ENCODE measurements at places on chromosomes 4 and X.

GRCh38 chr4:120692964-120693363 lies 229.6 kb downstream of the PRDM5 start:
- no peak for DNase-seq

- DNase-seq: no peak
Measured at GRCh38 chr4:185573651-185574199, 38.4 kb upstream of the PDLIM3 start.

DNA sequence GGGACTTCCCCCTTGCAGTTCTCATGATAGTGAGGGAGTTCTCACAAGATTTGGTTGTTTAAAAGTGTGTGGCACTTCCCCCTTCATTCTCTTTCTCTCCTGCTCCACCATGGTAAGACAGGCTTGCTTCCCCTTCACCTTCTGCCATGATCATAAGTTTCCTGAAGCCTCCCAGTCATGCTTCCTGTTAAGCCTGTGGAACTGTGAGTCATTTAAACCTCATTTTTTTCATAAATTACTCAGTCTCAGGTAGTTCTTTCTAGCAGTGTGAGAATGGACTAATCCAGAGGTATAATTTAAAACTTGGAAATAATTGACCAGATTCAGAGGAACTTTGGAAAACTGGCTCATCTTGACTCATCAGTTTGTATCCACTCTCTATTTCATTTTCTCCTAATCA lies 129.0 kb downstream of the TMEM47 start:
- DNase-seq: no peak

DNA sequence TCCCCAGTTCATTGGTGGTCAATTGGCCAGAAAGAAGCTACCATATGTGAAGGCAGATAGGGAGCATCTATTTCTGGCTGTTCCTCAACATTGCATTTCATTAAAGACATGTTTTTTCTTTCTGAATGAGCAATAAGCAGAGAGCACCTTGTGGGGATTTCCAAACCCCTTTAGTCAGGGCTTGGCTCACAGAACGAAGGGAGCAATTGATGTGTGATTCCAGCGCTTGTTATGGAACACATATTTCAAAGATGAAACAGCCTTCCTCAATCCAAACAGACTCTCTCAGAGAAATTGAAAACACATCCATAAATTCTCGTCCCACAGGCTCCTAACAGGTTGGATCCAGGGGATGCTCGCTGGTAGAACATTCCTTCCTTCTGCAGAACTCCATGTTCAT lies 84.1 kb downstream of the CLCN4 start:
- DNase-seq: no peak

- no peak for DNase-seq
Measured at GRCh38 chrX:97797076-97797475, 913.4 kb downstream of the RPA4 start.

- DNase-seq: no peak
Measured at GRCh38 chr4:3445111-3445820, 3.5 kb downstream of the HGFAC start.

- DNase-seq: no peak
Measured at GRCh38 chrX:32778965-32779364, 432.4 kb downstream of the DMD start.

DNA sequence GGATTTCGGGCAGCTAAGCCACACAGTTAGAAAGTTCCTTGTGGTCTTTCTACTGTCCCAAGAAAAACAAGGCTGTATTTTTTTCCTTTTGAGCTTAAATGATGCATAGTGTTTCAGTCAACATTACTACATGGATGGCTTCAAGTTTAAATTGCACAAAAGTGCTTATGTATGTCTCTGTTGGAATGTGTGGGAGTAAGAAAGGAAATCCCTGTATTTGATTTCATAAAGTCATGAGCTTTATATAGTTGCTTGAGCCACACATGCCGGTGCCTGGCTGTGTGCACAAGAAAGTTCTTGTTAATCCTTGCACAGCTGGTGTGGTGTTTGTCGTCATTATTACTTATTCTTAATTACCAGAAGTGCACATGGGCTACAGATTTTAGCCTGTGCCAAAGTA lies 262.2 kb downstream of the ARHGAP10 start:
- DNase-seq: peak; percentile 27

DNA sequence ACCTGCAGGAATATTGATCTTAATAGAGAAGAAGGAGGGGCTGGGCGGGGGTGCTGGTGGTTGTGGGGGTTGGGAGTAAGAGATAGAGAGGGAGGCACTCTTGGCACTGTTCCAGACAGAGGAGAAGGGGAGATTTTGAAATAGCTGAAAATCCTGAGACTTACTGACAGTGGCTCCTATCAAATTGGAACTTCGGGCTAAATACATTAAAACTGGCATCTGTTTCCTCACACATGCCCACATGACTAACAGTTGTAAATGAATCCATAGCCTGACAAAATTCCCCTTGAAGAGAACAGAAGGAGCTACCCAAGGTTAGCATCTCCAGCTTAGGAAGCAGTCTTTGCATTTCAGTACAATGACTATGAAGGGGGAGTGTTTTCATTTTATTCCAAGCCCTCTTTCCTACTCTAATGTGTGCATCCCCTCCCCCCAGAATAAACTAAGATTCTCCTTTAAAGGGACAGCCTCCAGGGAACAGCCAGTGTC lies 1.4 kb downstream of the DCX start:
- peak; percentile 92 for DNase-seq

- peak; percentile 75 for DNase-seq
Measured at GRCh38 chrX:136067966-136068365, 79.4 kb upstream of the FHL1 start.

- DNase-seq: no peak
Measured at GRCh38 chr4:89788206-89789072, 48.5 kb downstream of the SNCA start.

DNA sequence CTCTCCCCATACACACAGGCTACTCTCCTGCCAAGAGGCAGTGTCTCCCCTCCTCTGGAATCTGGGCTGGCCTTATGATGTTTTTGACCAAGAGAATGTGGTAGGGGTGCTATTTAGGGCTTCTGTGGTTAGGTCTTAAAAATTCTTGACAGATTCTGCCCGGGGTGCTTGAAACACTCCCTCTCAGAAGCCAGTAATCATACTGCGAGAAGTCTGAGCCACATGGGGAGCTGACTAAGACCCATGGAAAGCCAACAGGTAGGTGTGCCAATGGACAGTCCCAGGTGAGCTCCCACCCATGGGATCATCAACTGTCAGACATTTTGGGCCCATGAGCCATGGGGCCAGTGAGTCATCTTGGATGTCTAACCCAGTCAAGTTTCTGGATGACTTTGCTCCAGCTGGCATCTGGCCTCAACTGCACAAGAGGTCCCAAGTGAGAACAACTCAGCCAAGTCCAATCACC lies 315.7 kb downstream of the FBXW7 start:
- DNase-seq: no peak

GRCh38 chr4:123878976-123879375 lies 482.4 kb downstream of the SPRY1 start:
- no peak for DNase-seq

DNA sequence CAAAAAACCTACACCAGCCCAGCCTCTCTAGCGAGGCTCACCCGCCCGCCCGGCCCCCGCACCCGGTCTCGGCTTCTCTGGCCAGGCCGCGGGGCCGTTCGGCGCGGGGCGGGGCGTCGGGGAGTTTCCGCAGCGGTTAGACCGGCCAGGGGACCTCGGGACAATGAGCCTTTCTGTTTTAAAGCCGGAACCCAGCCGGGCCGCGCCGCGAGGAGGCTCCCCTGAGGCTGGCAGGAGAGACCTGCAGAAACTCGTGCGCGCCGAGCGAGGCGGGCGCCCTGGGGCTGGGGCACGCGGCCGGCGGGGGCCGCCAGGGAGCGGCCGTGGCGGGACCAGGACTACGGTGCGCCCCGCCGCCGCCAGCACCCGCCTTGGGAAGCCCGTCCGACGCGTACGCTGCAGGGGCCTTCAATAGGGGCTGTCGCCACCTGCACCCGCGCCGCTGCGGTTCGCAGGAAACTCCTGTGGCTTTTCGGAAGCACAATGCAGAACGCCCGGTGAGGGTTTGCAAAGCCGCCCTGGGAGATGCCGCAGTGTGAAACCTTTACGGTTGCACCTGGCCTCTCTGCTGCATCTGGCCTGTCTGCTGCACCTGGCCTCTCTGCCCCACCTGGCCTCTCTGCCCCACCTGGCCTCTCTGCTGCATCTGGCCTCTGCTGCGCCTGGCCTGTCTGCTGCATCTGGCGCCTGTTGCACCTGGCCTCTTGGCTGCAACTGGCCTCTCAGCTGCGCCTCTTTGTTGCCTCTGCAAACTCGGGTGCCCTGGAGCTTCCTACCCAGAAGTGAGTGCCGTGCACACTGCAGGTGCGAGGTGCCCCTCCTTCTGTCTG lies 63.9 kb downstream of the TRAPPC11 start:
- DNase-seq: peak; percentile 55

DNA sequence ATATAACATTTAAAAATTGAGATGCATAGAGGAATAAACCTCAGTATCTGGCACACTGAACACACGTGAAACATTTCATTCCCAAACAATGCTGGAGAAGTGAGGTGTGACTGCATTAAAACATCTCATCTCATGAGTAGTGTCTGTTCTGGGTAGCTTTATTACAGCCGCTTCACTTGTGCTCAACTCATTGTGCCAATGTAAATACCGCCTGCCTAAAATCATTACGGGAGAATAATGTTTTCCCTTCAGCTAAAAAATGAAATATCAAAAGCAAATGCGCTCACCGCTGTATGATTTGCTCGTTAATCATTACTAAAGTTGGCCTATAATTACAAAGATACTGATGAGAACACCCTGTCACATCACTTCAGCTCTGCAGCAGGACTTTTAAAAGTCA lies 110.2 kb upstream of the PRPS2 start:
- no peak for DNase-seq

GRCh38 chr4:18881556-18881955 lies 860.0 kb upstream of the LCORL start:
- no peak for DNase-seq

DNA sequence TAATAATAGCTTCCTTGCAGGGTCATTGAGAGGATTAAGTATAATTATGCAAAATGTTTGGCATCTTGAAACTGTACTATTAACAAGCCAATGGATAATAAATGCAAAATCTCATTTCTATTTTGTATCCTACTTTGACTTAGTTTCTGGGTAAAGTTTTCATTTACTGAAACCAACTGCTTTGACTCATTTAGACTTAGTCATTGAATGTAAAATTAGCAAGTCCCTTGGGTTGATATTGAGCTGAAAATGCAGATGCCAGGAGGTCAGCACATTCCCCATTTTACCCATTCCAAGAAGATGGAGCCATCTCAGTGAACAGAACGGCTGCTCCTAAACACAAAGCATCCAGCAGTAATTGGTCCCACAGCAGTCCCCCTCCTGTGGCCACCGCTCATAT lies 74.7 kb upstream of the GATB start:
- DNase-seq: no peak

GRCh38 chrX:49919617-49920016 lies 2.8 kb upstream of the CLCN5 start:
- peak; percentile 50 for DNase-seq

DNA sequence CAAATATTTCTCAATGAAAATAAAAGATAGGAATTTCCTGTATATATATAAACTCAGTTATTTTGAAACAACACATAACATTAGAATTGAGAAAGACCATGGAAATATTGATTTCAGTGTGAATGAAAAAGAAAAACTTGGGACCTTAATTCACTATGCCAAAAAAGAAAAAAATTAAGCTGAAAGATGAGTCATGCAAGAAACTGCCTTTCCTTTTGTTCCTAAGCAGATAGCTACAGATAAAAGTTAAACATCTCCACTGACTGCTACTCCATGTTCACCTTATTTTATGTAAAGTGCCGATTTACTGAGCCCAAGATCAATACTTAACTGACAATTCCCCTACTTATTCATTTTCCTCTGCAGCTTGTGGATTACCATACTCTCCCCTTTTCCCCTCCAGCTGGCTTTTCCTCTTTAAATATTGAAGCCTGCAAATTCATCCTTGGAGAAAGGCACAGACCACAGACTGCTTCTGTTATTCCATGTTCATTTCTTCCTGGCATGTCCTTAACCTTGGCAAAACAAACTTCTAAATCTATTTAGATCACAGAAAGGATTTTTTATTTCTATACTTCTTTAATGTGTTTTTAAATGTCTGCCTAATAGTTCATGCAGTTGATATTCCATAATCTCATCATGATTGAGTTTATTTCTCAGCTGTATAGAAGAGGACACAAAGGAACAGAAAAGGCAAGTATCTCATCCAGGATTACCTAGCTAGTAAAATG lies 40.5 kb upstream of the YTHDC1 start:
- no peak for DNase-seq

GRCh38 chr4:89994176-89994873 lies 99.7 kb downstream of the MMRN1 start:
- DNase-seq: no peak

DNA sequence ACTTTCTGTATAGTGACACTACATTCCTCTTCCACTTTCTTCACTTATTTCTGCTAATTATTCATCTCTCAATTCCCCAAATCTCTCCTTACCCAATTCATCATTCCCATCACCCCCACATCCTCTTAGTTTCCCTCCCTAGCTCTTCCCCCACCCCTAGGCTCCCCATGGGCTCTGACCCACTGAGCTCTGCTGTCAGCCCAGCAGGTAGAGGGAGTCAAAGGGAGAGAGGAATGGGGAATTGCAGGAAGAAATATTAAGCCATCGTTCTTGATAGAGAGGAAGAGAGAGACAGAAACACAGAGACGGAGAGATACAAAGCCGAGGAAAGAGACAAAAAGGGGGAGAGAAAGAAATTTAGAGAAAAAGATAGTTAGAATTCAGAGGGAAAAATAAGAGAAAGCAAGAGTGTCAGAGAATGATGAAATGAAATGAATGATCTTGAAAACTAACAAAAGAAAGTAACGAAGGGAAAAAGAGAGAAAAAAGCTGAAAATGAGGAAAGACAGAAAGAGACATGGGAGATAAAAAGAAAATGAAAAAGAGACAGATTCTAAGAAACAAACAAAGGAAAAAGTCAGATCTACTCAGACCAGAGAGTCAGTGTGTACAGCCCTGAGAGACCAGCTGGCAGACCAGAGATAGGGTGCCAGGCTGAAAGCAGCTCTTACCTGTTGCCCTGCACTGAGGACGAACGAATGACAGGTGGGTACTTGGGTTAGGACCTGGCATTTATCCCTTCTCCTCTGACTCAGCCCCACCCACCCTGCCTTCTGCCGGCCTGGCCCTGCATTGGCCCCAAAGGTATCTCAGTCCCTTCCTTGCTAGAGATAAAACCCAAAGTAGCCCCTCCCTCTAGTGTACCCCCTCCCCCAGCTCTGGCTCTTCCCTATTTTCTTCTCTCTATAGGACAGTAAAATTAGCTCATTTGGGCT lies at the start of gene ALAS2:
TSS of gene ALAS2 (minus strand) at position 707 of the 935 bp plus-strand sequence. CDS start 4,977 bp downstream, outside the sequence.
- no peak for DNase-seq

DNA sequence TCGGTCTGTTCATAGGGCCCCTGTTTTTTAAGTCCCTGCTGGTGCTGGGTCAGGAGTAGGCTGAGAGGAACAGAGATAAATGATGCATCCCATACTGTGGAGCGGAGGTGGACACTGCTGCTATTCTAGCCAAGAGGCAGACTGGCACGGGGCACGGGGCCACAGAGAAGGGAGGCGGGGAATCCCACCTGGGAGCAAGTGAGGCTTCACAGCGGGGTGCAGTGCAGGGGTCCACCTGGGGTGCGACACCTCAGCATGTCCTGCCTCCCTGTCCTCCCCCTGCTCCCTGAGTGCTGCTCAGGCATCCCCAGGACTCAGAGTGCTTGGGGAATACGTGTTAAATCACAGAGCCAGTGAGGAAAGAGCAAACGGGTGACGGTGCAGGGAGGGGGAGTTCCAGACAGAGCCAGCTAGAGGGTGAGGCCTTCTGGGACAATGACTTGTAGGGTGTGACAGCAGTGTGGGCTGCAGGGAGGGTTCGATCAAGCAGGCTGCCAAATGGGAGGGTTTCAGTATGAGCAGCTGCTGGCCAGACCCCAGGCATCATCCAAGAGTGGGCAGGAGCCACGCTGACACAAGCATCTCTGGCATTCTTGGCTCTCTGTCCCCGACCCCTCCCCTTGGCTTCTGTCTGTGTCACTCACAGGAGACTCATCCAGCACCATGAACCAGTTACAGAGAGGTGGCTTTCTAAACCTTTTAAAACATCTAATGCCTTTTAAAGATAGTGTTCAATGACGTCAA lies 13.7 kb upstream of the HTRA3 start:
- DNase-seq: no peak

Measured in brain (organoid and tissue), 16 donors.